ENCODE measurements at places on chromosomes 11 and 22. TPM values are rescaled to one million over a fixed set of nuclear protein-coding genes. Genes with fewer than 3 reads are reported as not detected.

The ABCC8 gene
- not detected for total RNA-seq

The OR52I1 gene
- total RNA-seq, result not detected

GRCh38 chr22:48702573-48703264 lies 1125.0 kb downstream of the BRD1 start:
- no peak for DNase-seq

- peak; percentile 33 for DNase-seq
Observed at GRCh38 chr11:96267496-96268032, 75.4 kb downstream of the MAML2 start.

- no peak for DNase-seq
Observed at GRCh38 chr11:129295746-129296145, 79.9 kb upstream of the BARX2 start.

DNA sequence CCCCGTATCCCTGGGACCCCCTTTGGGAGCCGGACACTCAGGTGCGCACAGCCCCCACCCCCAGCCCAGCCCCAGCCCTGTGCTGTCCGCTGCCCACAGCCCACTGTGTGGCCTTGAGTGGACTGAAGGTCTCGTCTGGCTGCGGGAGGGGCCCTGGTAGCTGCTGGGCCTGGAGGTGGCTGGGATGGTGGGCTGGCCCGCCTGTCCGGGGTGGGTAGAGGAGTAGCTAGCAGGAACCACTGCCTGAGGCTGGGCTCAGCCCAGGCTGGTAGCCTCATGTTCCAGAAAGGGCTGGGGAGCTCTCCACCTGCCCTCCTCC lies 4.6 kb upstream of the MUC6 start:
- no peak for DNase-seq

The ME3 gene
- 18.9 TPM for total RNA-seq

DNA sequence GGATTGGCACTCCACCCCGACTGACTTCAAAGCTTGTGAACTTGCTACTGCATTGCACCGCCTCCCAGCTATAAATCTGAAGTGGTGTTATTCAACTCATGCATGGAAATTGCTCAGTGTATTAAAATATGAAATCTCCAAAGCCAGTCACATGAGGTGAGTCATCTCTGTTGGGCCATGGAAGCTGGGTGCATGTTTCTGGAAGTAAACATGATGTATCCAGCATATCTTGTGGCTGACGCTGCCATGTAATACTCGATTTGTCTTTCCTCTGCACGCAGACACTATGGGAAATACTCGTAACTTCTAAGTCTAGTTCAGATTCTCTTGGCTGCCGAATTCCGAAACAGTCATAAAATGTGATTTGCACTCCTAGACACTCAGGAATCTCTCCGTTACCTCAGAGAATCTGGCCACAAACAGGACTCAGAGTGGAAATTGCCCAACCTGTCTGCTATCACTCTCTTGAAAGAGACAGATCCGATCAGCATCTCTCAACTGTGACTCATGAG lies 154.9 kb upstream of the MPPED2 start:
- peak; percentile 56 for DNase-seq

DNA sequence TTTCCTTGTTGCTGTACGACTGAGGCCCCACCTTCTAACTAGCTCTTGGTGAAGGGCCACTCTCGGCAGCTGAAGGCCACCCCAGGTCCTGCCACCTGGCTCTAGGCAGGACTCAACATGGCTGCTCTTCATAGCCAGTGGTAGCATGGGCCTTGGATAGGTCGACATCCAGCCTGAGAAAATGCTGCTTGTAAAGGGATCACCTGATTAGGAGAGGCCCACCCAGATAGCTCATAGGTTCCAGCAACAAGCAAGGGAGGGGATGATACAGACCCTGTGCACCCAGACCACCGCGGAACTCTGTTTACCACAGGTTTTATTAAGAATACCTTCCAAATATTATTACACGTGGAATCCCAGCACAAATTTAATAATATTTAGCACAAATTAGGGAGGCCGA lies 341.4 kb downstream of the BRD1 start:
- DNase-seq, result no peak

The LRP4 gene
- 9.6 TPM for total RNA-seq

The OR51A7 gene
- not detected for total RNA-seq

Measured in myocyte (in vitro differentiated cells).